Right ventricle myocardium superior (tissue), 1 donor: ENCODE measurements at places on chromosomes 2 and 18.

- DNase-seq: no peak
Observed at GRCh38 chr2:43298500-43298899, 72.1 kb upstream of the ZFP36L2 start.

DNA sequence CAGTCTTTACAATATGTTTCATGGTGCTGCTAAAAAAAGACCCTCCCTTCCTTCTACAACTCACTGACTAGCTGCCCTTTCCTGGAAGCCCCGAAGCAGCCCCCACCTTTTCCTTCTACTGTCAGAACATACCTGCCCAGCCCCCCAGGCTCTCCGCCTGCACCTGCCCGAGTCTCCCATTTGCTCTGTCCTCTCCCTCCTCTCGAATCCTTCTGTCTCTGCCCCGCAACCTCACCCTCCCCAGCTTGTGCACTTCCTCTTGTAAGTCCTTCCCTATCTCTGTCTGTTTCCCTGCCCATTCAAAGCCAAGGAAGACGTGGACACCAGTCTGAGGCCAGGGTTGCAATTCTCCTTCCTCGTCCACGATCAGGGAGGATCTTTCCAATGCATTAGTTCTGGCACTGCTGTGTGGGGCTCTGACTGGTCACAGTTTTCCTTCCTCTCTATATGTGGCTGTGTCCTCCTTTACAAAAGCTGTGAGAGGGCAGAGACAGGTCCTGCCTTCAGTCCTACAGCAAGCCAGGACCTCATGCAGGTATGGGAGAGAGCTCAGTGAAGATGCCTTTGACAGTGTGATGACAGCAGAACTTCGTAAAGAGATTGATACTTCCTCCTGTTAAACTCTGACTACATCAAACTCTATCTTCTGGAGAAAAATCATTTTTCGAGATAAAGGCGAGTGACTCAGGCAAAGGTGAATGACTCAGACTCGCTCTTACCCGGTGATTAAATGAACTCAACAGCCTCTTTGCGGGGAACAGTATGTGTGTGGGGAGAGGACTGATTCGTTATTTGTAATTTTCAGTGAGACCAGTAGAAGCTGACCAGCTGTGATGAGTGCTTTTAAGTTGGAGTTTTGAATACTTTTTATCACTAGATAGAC lies 14.2 kb downstream of the TNFRSF11A start:
- DNase-seq: no peak

DNA sequence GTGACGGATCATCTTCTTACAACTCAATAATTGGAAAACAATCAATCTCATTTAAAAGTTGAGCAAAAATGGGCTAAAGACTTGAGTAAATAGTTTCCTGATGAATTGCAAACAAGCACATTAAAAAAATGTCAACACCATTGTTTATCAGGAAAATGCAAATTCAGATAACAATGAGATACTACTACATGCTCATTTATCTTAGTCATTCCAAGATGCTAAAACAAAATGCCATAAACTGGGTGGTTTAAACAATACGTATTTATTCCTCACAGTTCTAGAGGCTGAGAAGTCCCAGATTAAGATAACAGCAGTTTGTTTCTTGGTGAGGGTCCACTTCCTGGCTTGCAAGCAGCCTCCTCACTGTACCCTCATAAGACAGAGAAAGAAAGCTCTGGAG lies 359.6 kb downstream of the NR4A2 start:
- DNase-seq: no peak

DNA sequence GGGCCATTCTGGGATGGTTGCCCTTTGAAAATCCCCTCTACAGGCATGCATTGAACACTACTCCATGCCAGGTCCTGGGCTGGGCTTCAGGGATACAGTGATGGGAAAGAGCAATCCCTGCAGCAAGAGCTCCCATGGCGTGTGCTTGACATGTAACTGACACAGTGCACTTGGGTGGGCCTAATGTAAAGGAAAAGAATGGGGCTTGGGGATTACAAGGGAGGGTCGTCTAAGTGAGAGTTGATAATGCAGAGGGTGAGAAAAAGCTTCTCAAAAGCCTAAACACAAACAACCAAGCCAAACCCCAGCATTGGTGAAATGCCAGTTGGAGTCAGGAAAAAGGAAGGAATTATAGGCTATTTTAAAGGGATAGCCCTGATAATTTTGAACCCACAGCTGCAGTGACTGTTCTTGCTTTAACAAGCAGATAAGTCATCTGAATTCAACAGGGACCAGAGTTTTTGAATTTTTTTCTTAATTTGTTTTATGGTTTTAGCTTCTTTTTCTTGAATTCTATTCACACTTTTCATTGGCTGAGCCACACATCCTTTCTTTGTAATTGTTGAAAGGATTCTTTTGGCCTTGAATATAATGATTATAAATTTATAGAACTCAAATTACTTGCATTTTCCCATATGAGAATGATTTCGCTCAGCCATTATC lies 308.7 kb downstream of the LPIN1 start:
- no peak for DNase-seq

DNA sequence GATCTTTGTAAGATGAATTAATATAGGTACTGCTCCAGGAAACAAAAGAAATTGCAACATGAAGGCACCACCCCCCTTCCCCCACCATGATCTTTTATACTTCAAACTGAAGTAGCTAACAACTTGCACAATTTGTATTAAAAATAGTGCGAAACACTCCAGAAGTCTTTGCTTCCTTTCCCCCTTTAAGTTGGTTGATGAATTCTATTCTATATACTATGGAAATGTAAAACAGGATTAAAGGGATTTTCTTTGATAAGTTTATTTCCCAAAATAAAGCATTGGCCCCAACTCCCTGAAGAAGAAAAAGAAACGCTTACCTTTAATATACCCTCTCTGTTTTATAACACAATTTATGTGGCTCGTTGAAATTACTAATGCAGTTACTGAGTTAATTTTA lies 227.1 kb downstream of the ARHGAP15 start:
- DNase-seq: no peak

DNA sequence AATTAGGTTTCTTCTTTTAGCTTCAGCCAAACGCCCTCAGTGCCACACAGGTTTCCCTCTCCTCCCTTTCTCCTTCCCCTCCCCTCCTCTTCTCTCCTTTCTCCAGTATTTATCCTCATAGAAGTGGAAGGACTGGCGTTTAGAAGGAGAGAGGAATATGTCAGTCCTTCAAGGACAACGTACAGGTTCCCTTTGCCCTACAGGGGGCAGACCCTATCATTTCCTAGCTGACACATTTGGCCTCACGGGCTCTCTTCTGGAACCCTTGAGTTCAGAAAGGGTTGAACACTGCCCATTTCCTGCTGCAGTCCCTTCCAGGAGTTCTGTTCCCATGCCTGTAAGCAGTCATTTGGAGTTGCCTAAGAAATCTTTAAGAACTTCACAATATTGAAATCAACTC lies 46.1 kb downstream of the CDCA7 start:
- DNase-seq: no peak

GRCh38 chr2:31070339-31071125 lies 67.7 kb downstream of the GALNT14 start:
- no peak for DNase-seq

DNA sequence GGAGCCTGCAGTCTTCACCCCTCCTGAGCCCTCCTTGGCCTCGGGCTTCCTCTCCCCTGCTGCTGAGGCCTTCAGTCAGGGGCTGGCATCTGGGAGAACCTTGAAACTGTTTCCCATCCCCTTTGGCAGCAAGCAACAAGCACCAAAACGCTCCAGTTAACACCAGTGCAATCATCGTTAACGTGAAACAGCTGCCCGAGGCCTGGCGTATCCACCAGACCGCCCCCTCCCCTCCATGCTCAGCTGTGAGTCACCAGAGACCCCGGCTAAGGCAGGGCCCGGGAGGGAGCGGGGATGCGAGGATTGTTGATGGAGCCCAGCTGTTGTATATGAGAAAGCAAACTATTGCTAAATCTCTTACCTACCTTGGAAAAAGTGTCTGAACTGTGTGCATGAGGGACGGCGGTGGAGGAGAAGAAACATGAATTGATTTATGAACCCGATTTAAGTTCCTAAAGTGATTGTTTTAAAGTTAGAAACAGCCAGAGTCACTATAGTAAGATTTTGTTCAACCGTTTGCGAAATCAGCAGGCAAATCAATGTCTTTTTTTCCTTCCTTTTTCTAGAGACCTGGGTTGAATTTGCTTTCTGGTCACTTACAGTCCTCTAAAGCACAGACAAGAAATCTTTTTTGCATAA lies 5.2 kb downstream of the ZFP36L2 start:
- DNase-seq: peak; percentile 83

DNA sequence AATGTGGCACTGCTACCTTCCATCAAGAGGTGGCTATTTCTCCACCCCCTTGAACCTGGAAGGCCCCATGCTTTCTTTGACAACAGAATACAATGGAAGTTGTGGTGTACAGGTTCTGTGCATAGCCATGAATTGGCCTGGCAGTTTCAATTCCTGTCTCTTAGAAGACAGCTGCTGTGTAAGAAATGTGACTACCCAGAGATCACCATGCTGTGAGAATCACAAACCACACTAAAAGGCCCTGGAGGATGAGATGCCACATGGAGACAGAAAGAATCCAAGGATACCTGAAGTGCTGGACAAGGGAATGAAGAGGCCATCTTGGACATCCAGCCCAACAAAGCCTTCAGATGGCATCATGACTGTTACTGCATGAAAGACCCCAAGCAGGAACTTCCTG lies 47.7 kb upstream of the EHBP1 start:
- no peak for DNase-seq

- DNase-seq: no peak
Observed at GRCh38 chr18:27887287-27887686, 289.6 kb downstream of the CDH2 start.

- no peak for DNase-seq
Observed at GRCh38 chr2:12005886-12006681, 259.7 kb downstream of the LPIN1 start.

GRCh38 chr2:24392542-24393059 lies 32.3 kb upstream of the ITSN2 start:
- DNase-seq: no peak

GRCh38 chr2:232398293-232399034 lies 8.2 kb upstream of the ALPG start:
- DNase-seq: no peak

GRCh38 chr2:124879640-124880039 lies 854.6 kb downstream of the CNTNAP5 start:
- DNase-seq: no peak

DNA sequence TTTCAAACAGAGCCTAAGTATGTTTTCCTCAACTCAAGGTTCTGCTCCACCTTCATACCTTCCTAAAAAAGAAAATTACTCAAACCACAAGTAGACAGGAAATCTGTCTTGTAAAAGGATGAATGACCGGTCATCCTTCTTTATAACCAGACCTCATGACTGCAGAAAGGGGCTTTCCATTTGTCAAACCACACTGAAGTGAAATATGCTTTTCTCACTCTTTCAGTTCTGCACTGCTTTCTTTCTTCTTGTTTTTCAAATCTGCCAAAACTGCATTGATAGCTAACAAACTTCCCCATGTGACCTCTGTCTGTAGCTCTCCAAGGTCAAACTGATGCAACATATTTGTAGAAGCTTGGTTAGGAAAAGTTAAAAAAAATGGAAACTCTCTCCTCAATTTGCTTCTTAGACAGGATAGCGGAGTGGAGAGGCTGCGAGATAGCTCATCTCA lies 308.9 kb upstream of the CCDC68 start:
- no peak for DNase-seq

DNA sequence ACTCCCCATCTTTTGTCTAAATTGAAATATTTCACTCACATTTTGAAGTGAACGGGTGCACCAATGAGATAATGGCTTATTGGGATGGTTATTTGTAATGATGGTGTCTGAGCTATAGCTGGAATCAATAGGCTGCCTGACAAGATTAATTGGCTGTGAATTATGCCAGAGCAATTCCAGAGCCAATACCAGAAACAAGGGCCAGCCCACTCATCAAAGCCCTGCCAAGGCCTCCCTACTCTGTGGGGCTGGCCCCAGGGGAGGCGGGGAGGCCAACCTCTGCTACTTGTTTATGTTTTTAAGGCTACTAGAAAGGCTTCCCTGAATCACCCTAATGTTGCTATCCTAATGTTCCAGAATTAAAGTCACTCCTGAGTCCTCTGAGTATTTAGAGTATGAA lies 29.1 kb upstream of the NEMP2 start:
- DNase-seq: no peak

DNA sequence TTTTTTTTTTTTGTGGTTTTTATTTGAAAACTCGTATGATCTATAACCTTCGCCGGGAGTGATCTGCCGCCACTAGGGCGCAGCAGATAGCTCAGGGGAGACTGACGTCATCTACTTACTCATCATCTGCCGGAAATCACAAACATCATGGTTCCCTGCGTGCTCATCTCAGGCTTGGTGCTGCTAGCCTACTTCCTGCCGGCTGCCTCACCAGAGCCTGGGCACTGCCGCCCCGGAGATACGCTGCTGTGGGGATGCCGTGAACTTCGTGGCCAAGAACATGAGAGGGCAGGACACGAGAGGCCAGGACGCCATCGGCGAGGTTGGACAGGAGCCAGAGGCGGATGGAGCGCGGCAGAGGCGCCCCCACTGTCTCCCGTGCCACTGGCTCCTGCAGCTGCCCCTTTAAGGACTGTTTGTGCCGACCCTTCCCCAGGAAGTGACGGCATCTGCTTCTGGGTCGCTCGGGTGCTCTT lies 68.8 kb downstream of the DOK6 start:
- DNase-seq: peak; percentile 32

DNA sequence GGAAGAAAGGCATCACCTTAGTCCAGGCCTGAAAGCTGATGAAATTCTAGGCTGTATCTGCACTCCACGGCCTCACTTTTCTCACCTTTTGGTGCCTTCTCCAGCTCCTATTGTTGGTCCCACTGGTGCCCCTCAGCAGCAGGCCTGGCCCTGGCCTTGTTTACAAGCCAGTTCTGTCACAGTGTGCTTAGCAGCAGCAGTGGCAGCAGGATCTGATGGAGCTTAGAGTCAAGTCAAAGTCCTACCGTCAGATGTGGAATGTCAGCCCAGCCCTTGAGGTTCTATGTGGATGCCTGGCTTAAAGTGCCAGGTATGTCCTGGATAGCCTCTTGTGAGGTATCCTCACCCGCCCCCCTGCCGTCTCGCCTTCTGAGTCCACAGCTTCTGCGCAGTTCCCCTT lies 281.3 kb downstream of the SUCLG1 start:
- DNase-seq: no peak

DNA sequence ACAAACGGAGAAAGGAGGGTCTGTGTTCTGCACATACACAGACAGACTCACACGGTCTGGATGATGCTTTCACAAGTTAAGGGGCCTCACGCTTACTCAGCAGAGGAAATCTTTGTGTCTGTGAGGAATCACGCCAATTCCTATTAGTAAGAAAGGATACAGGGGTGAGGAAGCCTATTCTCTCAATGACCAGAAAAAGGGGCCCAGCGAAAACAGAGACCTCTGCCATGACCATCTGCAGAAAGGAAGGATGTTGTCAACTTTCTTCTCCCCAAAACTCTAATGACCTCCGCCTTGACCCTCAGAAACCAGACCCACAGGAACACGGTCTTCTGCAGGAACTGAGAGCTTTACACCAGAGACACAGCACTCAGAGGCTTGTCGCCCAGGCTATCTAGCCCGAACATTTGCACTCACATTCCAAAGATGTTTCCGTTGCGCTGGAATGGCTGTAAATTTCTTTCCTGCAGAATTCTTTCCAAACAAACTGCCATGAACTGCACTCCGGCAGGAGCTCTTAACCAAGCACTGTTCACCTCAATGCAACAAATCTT lies 186.3 kb downstream of the TCF4 start:
- no peak for DNase-seq

- DNase-seq: no peak
Observed at GRCh38 chr2:106053581-106053980, 140.5 kb downstream of the UXS1 start.
